ENCODE measurements at places on chromosomes 12 and 14.

GRCh38 chr14:45699471-45699870, 446.5 kb upstream of the MIS18BP1 start:
- DNase-seq: no peak

- DNase-seq: no peak
Measured at GRCh38 chr14:53054457-53054856, 98.7 kb downstream of the DDHD1 start.

- DNase-seq: no peak
Measured at GRCh38 chr12:12267742-12268200, 927 bp upstream of the LRP6 start.

DNA sequence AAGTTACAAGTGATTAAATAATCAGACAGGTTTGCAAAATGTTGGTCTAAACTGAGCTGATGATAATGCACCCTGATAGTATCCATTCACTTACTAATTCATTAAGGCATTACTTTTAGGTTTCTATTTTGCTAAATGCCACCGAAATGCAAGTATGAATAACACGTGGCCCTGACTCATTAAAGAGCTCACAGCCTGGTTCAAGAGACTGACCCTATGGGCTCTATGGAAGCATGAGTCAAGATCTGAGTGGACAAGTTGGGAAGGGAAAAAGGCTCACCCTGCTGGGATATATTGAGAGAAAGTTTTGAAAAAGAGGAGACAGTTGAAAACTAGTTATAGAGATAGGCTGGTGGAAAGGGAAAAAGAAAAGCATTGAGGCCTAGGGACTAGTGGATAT, 14.8 kb upstream of the LRRC9 start:
- no peak for DNase-seq

GRCh38 chr12:57845478-57846284, 848 bp downstream of the CTDSP2 start:
- peak; percentile 70 for DNase-seq

GRCh38 chr14:90193925-90194324, 62.4 kb upstream of the PSMC1 start:
- DNase-seq: peak; percentile 17

DNA sequence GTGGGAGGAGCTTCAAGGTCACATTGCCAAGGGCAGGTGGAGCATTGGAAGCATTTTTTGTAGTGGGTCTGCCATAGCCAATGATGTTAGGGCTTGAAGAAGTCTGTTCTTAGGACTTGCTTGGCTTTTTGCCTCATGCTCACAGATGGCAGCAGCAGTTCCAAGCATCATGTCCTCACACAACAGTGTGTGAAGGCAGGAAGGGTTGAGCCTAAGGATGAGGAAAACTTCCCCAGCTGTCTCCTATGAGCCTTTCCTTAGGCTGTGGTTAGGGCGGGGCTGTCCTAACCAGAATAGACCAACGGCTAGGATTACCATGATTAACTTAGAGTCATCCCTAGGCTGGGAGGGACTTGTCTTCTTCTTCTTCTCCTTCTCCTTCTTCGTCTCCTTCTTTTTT, 76.2 kb upstream of the KCNA1 start:
- DNase-seq: no peak

DNA sequence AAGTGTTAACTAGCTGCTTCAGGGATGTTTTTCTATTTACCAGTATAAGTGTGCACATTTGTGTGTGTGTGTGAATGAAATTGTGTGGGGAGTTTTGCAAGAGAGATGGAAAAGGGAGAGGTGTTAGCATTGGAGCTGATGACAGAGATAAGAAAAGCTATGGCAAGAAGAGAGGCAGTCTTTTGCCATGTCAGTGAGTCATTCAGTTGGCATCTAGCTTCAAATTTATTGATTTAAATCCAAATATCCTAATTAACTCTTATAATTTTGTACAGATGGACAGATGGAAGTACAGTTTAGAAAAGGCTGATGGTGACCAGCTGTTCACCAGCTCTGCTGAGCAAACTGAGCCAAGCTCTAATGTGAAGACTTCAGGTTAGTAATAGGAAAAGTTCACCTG, 3.3 kb upstream of the BHLHE41 start:
- no peak for DNase-seq

GRCh38 chr12:82651489-82651888, 35.2 kb upstream of the TMTC2 start:
- no peak for DNase-seq

GRCh38 chr14:99800781-99801180, 7.6 kb downstream of the EML1 start:
- no peak for DNase-seq

GRCh38 chr12:3253682-3254275, 176.6 kb downstream of the TSPAN9 start:
- DNase-seq: no peak

- DNase-seq: no peak
Measured at GRCh38 chr12:78719721-78720120, 144.9 kb upstream of the SYT1 start.

GRCh38 chr12:117897372-117898161, 71.2 kb downstream of the KSR2 start:
- no peak for DNase-seq

GRCh38 chr14:59252772-59253500, 64.5 kb downstream of the DAAM1 start:
- no peak for DNase-seq

DNA sequence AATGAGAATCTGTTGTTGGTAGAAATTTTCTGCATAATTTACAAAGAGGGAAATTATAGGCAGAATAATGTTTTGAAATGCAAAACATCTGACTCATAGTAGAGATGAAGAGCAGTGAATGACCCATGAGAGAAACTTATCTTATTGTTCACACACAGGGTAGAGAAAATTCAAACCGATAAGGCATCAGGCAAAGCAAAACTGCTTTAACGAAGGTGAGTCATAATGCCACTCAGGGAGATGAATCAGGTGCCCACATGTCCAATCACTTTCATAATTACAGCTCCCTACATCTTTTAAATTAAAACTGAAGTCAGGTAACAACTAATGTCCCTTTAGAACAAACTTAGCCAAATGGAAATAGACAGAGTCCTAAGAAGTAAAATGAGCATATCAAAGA, 265.6 kb upstream of the GARIN6 start:
- no peak for DNase-seq

- no peak for DNase-seq
Measured at GRCh38 chr12:47164724-47165439, 85.1 kb upstream of the AMIGO2 start.

GRCh38 chr12:131371401-131372170, 339.3 kb upstream of the SFSWAP start:
- DNase-seq: no peak

DNA sequence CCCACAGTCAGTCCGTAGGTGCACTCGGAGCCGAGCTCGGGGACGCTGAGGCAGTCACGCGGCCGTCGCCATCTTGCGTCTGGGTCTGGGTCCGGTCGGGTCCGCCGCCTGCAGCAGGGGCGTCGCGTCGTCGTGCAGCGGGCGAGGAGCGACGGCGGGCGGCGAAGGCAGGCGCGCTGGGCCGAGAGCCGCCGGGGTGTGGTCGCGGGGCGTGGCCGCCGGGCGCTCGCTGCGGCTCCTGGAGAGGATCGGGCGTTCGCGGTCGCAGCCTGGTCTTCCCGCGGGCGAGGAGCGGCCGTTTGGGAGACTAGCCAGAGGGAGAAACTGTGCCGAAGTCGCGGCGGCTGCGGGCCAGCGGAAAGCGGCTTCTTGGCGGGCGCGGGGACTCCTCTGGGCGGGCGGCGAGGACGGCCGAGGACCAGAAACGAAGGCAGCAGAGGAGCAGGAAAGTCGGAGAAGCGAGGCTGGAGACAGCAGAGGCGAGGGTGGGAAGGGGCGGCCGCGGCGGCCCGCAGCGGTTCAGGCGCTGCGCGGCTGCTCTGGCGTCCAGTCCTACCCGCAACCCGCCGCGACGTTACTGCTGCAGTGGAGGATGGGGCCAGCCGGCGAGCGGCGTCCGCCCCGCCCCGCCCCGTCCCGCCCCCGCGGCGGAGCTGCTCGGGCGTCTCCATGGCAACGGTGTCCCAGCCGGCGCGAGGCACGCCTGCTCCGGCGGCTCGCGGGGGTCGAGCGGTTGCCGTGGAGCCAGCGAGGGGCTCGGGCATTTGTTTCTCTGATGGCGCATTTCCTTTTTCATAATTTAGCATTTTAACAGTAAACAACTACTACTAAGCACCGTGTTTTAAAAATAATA, at the start of gene PNMA1:
TSS of gene PNMA1 (minus strand) at position 582 of the 853 bp plus-strand sequence. CDS start 745 bp downstream, outside the sequence.
- DNase-seq: peak; percentile 90

DNA sequence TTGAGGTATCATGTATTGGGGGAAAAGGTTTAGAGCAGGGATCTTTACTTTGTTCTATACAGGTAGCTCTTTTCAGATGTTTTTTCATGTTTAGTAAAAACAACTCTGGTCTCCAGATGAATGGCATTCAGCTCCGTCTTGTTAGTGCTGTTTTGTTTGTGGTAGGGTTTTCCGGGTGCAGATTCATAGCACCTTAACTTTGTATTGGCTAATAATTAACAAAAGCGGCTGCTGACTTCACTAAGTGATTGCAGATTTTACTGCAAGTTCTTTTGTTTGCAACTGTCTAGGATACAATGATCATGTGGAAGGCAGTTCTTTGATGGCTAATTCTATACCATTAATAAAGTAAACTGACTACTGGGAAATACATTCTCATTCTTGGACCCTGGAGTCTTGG, 32.2 kb upstream of the BHLHE41 start:
- DNase-seq: no peak

- DNase-seq: no peak
Measured at GRCh38 chr14:54010981-54011380, 54.4 kb upstream of the BMP4 start.

- DNase-seq: no peak
Measured at GRCh38 chr14:28758885-28759652, 7.5 kb upstream of the FOXG1 start.

- DNase-seq: no peak
Measured at GRCh38 chr14:94239406-94239805, 53.7 kb downstream of the SERPINA10 start.

- DNase-seq: no peak
Measured at GRCh38 chr14:68458840-68459469, 333.9 kb downstream of the ZFP36L1 start.

GRCh38 chr12:131894981-131895639, 688 bp downstream of the ULK1 start:
- DNase-seq: no peak

GRCh38 chr12:110555577-110556406, 27.3 kb downstream of the PPTC7 start:
- no peak for DNase-seq

GRCh38 chr14:49919825-49920659, 27.2 kb downstream of the ARF6 start:
- no peak for DNase-seq

GRCh38 chr14:87109271-87109670, 883.7 kb downstream of the GALC start:
- DNase-seq: no peak

DNA sequence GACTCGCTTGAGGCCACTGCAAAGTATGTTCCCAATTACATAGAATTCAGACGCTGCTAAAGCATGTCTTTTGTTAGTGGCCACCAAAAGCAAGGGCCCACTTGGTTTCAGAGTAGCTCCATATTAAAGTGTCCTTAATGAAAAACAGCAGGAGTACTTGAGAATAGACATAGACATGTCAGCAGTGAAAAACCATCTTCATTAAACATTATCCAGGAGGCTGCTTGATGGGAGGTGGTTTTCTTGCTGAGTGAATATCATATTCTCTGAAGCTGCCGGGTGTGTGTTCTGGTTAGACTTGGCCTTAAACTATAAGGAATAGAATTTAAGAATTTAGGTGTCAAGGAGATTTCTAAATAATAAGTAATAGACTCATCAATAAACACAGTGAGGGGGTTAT, 79.5 kb upstream of the CCDC198 start:
- DNase-seq: no peak

DNA sequence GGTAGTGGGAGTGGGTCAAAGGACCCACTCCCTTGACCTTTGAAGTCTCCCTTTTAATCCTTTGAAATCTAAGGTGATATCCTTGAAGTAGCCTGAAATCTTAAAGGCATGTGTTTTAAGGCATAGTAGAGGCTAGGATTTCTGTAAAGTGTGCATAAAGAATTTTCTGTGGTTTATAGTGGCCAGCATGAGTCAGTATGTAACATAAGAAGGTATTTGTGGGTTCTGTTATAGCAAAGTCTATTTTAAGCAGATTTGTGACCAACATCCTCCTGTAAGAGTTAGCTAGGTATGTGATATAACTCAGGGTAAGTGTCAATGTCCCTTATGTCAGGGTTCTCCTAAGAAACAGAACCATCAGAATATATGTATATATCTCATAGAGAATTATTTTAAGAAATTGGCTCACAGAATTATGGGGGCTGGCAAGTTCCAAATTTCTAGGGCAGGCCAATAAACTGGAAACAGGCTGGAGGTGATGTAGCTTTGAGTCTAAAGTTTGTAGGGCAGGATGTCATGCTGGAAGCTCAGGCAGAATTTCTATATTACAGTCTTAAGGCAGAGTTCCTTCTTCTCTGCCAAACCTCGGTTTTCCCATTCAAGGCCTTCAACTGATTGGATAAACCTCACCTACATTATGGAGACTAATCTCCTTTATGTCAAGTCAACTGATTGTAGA, 18.7 kb upstream of the EPYC start:
- no peak for DNase-seq

DNA sequence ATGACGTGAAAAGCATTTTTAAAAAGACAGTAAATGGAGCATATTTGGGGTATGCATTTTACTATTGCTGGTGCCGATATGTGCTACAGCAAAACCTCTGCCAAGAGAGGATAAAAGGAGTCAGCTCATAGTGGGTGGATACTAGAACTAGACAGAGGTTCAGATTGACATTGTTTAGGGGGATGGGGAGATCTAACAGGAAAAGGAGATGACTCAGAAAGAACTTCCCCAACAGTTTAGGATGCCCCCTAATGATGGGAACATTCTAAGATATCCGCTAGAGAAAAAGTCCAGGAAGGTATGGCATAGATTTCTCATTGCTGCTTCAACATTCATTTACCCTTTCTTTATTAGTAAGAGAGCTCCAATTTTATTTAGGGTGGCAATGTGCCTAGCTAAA, 110.5 kb upstream of the CLEC14A start:
- no peak for DNase-seq
